ENCODE measurements at places on chromosomes 1 and 21. TPM values are rescaled to one million over a fixed set of nuclear protein-coding genes. Genes with fewer than 3 reads are reported as not detected.

The GUCA2A gene
- polyA plus RNA-seq: not detected

The TINAGL1 gene
- 0.36 TPM for polyA plus RNA-seq

The CATSPERE gene
- 0.36 TPM for polyA plus RNA-seq

The CFHR4 gene
- not detected for polyA plus RNA-seq

The RBM11 gene
- not detected for polyA plus RNA-seq

The FRRS1 gene
- 7.9 TPM for polyA plus RNA-seq

The SMPDL3B gene
- 0.07 TPM for polyA plus RNA-seq

The KCNH1 gene
- 0.31 TPM for polyA plus RNA-seq

The CR1 gene
- not detected for polyA plus RNA-seq

The LMX1A gene
- polyA plus RNA-seq: not detected

The GIPC2 gene
- 0.07 TPM for polyA plus RNA-seq
